Posterior vena cava (tissue), 2 donors: ENCODE measurements at places on chromosomes 5 and 9.

DNA sequence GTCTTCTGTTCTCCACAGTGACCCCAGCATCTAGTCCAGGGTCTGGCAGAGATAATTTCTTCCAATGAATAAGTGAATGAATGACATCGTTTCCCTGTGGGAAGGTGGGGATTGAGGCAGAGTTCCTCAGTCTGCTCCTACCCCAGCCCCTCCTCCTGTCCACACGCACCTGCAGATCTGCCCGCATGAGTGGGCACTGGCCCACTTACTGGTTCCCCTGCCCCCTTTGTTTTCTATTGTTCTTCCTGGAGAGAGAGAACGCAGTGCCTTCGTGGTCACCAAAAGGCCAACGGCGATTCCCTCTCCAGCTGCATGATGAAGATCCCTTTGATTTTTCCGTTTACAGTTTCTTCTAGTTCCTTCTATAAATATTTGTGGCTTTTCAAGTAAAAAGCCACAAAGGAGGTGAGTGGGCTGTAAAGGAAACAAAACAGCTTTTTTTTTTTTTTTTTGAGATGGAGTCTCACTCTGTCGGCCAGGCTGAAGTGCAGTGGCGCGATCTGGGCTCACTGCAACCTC, 5.8 kb upstream of the FPGS start:
- DNase-seq = no peak

- no peak for DNase-seq
Observed at GRCh38 chr9:73577848-73578247, 426.2 kb downstream of the ANXA1 start.

DNA sequence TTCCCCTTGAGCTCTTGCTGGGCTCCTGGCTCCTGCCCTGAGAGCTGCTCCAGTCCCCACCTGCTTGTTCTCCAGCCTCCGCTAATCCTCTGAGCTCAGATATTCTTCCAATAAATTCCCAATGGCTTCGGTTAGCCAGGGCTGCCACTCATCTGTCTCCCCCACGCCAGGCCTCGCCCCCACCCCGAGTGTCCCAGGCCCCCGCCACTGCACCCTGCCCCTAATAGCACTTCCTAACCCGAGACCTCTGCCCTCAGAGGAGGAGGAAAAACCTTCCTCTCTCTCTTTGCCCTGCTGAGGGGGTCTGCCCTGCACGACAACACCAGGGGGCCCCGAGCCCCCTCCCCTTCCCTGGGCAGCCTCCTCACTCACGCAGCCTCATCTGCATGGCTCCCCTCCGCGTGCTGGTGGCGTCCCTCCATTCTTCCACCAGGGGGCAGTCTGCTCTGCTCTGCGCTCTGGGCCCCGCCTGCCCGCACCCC, 5.4 kb upstream of the LCN15 start:
- DNase-seq = peak; percentile 76

DNA sequence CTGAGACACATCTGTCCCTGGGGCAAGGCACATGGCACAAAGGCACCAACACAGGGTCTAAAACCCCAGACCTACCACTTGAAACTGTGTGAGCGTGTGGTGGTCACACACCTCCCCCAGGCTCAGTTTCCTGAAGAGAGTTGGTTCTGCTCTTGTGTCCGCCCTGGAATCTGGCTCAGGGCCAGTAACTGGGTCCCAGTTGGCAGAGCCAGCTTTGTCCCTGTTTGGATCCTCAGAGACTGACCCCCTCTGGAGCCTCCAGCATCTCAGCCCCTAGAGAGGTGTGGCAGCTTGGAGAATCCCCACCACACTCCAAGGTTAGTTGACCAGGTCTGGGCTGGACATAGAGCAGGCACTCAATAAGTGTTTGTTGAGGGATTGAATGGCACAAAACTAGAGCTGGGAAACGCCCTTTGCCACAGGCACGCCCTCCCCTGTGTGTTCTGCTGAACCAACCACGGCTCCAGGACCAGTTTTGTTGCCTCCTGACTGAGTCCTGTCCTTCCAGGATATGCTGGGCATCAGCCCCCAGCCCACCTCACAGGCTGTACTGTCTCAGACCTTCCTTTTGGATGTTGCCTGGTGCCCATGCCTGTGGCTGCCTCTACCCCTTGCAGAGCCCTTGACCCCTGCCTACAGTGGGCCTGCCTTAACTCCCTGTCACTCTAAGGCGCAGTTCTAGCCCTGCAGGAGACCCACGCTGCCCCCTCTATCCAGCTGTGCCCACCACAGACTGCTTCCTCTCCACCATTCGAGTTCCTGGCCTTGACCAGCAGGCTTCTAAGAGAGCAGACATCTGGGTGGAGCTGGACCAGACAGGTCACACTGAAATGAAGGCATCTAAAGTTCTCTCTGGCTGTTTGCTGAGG, 3.8 kb upstream of the PDLIM4 start:
- DNase-seq = peak; percentile 51

GRCh38 chr9:101925498-101925897, 187.1 kb upstream of the GRIN3A start:
- no peak for DNase-seq

DNA sequence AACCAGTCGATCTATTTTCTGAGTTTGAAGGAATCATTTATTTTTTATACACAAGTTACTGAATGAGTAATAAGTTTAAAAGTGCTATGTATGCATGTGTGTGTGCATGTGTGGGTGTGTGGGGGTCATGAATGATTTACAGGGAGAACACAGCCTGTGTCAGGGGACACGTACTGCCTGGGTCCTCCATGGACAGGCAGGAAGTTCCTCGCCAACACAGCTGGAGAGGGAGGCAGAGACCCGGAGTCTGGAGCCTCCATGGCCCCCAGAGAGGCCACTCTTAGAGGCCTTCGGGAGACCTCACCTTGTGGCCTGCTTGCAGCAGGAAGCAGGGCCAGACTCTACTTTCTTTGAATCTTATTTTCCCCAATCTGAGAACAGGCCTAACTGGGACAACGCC, 144.7 kb downstream of the GABBR2 start:
- no peak for DNase-seq

GRCh38 chr5:32311404-32312196, 1.1 kb downstream of the MTMR12 start:
- no peak for DNase-seq

GRCh38 chr9:121451586-121451985, 48.1 kb downstream of the GGTA1 start:
- no peak for DNase-seq

DNA sequence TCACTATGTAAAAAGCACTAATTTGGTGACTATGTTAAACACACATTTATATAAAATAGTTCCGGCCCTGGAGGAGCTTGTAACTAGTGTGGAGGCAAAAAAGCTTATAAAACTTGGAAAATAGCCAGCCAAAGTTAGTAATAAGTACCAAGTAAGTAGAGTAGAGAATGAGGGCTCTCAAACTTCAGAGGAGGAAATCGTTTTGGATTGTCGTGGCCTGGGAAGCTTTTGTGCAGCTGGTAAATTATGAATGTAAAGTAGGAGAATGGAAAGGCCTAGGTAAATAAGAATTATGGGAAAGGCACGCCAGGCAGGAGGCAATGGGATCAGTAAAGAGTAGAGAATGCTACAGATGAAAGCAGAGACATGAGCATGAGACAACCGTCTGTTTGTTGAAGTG, 832.7 kb upstream of the ZNF608 start:
- no peak for DNase-seq

DNA sequence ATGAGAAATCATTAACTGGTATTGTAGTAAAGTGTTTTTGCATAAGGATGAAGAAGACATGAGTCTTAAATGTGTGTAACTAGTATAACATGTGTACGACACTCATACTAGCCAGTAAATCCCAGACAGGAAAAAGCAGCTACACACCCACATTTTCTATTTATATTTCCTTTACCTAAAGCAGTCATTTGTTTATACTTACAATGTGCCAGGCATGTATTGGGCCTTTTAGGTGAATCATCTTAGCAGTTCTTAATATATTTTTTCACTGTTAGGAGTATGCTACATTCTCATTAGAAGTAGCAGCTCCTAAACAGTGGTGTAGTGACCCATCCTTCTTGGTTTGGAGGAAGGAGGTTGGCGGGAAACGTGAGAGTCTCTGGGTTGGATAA, 55.8 kb upstream of the TMC1 start:
- DNase-seq = no peak

DNA sequence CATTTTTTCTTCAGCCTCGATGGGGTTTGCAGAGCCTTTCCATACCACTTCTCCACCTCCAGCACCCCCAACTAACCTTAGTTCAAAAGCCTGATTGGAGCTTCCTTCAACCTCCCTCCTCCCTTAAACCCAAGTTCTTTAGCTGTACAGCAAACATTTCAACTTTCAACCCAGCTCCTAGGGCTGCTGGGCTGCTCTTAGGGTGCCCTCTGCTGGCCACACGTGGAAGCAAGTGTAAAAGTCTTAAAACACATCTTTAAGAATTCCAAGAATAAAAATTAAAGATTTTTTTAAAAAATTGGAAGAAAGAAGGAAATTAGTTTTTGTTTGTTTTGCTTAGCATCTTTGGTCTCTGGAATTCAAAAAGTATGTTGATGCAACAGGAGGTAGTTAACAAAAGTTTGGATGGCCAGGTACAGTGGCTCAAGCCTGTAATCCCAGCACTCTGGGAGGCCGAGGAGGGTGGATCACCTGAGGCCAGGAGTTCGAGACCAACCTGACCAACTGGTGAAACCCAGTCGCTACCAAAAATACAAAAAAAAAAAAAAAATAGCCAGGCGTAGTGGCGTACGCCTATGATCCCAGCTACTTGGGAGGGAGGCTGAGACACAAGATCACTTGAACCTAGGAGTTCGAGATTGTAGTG, 15.5 kb upstream of the HSD17B3 start:
- DNase-seq = no peak

- peak; percentile 91 for DNase-seq
Observed at GRCh38 chr9:133148199-133149129, 15.2 kb downstream of the GBGT1 start.

DNA sequence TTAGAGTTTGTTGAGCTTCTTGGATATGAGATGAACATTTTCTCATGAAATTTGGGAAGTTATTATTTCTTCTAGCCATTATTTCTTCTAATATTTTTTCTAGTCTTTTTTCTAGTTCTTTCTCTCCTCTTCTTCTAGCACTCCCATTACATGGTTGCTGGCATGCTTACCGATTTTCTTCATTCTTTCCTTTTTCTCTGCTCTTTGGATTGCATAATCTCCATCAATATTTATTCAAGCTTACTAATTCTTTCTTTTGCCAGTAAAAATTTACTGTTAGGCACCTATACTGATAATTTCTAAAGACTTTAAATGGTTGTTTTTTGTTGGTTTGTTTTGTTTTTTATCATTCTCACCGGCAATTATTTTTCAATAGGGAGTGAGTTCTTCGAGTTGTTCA, 114.8 kb upstream of the RASEF start:
- no peak for DNase-seq

DNA sequence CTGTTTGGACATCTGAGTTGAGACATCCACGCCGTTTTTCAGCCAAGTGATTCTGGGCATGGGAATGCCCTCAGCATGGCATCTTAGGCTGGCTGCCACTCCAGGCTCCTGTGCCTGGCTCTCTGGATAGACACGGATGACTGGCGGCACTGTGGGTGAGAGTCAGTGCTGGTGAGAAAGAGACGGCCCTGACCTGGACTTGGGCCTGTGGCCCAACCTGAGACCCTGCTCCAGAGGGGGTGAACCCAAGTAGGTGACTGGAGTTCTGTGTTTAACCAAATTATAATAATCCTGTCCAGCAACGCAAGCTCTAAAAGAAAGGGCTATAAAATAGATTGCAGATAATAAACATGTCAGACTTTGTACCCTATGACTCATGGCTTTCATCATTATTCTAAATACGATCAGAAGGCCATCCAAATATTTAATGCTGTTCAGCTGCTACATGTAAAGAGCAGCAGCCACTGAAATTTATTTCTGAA, 173.9 kb downstream of the HSPA4 start:
- no peak for DNase-seq
